ENCODE measurements at places on chromosomes 5 and 9.

- no peak for DNase-seq
Measured at GRCh38 chr5:150464554-150465012, 15.0 kb upstream of the RPS14 start.

GRCh38 chr5:172768573-172769341 is 2.2 kb downstream of the DUSP1 start:
- no peak for DNase-seq

- DNase-seq = no peak
Measured at GRCh38 chr5:143019157-143019556, 249.0 kb downstream of the ARHGAP26 start.

GRCh38 chr5:37436146-37436934 is 57.2 kb downstream of the WDR70 start:
- no peak for DNase-seq

All from iPS DF 19.7 (cell line).